ENCODE measurements at places on chromosomes 3 and 15. TPM values are rescaled to one million over a fixed set of nuclear protein-coding genes. Genes with fewer than 3 reads are reported as not detected.

GRCh38 chr3:71232175-71232679 is 351.3 kb downstream of the FOXP1 start:
- H3K27me3 ChIP-seq = no peaks in the 10 kb centered on the region
- peaks cover 15% of the 10 kb centered on the region for H3K36me3 ChIP-seq
- peaks cover 78% of the 10 kb centered on the region for H3K4me1 ChIP-seq
- H3K27ac ChIP-seq = peak overlapping the region; percentile 57

GRCh38 chr15:78084449-78084750 is 6.9 kb upstream of the TBC1D2B start:
- no peaks in the 10 kb centered on the region for H3K27me3 ChIP-seq
- H3K4me3 ChIP-seq = no peak overlapping the region
- DNase-seq = no peak
- H3K27ac ChIP-seq = no peak overlapping the region
- H3K4me1 ChIP-seq = peaks cover 8% of the 10 kb centered on the region

DNA sequence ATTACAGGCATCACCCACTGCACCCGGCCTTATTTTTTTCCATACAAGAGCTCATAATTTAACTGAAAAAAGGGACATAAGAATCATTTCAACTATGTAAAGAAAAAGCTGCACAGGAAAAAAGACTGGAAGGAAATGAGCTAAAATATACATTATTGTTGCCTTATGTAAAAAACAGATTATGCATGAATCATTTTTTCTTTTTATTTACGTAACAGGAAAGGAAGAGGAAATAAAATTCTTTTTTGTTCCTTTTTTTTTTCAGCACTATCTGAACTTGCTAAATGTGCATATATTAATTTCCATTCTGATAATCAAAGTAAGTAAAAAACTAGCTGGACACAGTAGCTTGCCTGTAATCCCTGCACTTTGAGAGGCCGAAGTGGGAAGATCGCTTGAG is 12.1 kb downstream of the KIF9 start:
- no peak overlapping the region for H3K27ac ChIP-seq
- no peaks in the 10 kb centered on the region for H3K27me3 ChIP-seq
- H3K4me1 ChIP-seq = peaks cover 6% of the 10 kb centered on the region
- no peak overlapping the region for H3K4me3 ChIP-seq
- no peaks in the 10 kb centered on the region for H3K36me3 ChIP-seq
- no peak for DNase-seq

GRCh38 chr3:52842424-52842823 is 7.6 kb upstream of the MUSTN1 start:
- H3K27ac ChIP-seq = no peak overlapping the region
- DNase-seq = no peak
- H3K27me3 ChIP-seq = no peaks in the 10 kb centered on the region
- peaks cover 3% of the 10 kb centered on the region for H3K36me3 ChIP-seq
- H3K4me1 ChIP-seq = peaks cover 20% of the 10 kb centered on the region

DNA sequence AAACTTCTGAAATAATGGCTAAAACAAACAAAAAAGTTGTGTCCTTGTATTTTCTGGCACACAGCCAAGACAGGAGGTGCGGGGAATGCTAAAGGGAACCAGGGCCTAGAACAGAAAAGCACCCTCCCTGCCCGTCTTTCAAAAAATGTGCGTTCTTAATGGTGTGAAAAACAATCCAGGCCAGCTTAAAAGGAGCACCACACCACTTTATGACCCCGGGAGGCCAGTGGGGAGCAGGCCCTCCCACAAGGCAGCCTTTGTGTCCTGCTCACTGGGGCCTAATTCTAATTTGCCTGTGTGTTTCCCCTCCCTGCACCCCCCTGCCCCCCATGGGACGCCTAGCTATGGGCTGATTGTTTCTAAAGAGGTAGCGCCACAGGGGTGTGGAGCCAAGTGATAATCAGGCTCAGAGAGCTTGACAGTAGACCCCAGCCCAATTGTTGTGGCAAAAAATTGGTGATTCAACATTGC is 181.4 kb downstream of the GREM1 start:
- no peak overlapping the region for H3K27ac ChIP-seq
- no peaks in the 10 kb centered on the region for H3K4me1 ChIP-seq
- no peak for DNase-seq
- no peaks in the 10 kb centered on the region for H3K36me3 ChIP-seq
- no peak overlapping the region for H3K4me3 ChIP-seq
- H3K27me3 ChIP-seq = peaks cover 9% of the 10 kb centered on the region

- no peak overlapping the region for H3K4me3 ChIP-seq
- no peak overlapping the region for H3K27ac ChIP-seq
- H3K36me3 ChIP-seq = no peaks in the 10 kb centered on the region
These were observed 48.5 kb downstream of the EFHB start for GRCh38 chr3:19885468-19885867.

DNA sequence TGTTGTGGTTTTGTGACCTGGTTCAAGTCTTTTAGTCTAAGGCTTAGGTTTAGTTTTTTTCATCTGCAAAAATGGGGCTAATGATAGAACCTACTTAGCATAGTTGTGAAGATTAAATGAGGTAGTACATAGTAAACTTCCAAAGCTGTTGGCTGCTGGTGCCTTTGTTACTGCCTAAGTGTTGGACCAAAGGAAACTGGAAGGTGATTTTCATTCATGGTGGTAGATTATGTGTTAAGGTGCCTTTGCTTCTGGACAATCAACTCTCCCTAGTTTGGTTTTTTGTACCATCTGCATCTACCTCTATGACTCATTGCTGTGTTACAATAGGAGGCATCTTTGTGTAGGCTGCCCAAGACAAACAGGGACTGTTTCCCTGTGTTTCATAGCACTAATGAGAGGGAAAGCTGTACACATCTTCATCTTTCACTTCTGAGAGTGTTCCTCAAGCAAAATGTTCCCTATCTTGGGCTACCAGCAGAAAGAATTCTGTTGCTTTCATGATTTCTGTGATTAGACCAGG is 3.2 kb downstream of the MAP2K1 start:
- peaks cover 78% of the 10 kb centered on the region for H3K4me1 ChIP-seq
- H3K36me3 ChIP-seq = peaks cover 21% of the 10 kb centered on the region
- peak overlapping the region; percentile 74 for H3K27ac ChIP-seq
- H3K4me3 ChIP-seq = peak overlapping the region; percentile 37

DNA sequence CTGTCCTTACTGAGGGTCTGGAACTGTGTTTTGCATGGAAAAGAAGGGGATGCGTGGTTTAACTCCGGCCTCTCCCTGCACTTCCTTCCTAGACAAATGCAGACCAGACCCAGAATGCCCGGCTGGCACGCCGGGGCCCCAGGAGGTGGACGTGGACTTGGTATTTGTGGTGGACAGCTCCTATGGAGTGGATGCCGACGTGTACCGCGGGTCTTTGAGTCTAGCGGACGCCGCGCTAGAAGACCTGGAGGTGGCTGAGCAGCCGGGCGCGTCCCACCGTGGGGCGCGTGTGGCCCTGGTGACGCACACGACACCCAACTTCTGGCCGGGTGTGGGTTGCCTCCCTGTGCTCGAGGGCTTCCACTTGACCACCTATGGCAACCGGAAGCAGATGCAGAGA is 81.8 kb upstream of the COL6A5 start:
- no peak for DNase-seq
- H3K27ac ChIP-seq = no peak overlapping the region
- H3K4me3 ChIP-seq = no peak overlapping the region
- no peaks in the 10 kb centered on the region for H3K36me3 ChIP-seq

Gene SAXO2
- total RNA-seq = 0.69 TPM

Gene ARGFX
- not detected for total RNA-seq

Gene P2RY12
- total RNA-seq = not detected

Gene SYNPR
- not detected for total RNA-seq
